ENCODE measurements at places on chromosomes 2 and 18. TPM values are rescaled to one million over a fixed set of nuclear protein-coding genes. Genes with fewer than 3 reads are reported as not detected.

The ACADL gene
- not detected for total RNA-seq

The RNF152 gene
- total RNA-seq = 0.12 TPM

The SLC23A3 gene
- 2.3 TPM for total RNA-seq

The IFT172 gene
- total RNA-seq = 8.2 TPM

DNA sequence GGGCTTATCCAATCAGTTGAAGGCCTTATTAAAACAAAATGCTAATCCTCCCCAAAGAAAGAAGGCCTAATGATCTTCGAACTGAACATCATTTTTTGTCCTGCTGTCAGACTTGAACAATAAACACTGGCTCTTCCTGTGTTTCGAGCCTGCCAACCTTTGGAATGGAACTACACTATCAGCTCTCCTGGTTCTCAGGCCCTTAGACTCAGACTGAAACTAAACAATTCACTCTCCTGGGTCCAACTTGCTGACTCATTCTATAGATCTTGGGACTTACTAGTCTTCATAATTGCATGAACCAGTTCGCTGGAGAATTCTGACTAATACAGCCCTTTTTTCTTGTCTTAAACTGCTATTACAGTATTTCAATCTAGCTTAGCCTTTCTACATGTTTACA lies 235.2 kb downstream of the LNPK start:
- no peak overlapping the region for H3K27ac ChIP-seq
- H3K27me3 ChIP-seq = no peaks in the 10 kb centered on the region
- DNase-seq = no peak
- H3K36me3 ChIP-seq = no peaks in the 10 kb centered on the region

DNA sequence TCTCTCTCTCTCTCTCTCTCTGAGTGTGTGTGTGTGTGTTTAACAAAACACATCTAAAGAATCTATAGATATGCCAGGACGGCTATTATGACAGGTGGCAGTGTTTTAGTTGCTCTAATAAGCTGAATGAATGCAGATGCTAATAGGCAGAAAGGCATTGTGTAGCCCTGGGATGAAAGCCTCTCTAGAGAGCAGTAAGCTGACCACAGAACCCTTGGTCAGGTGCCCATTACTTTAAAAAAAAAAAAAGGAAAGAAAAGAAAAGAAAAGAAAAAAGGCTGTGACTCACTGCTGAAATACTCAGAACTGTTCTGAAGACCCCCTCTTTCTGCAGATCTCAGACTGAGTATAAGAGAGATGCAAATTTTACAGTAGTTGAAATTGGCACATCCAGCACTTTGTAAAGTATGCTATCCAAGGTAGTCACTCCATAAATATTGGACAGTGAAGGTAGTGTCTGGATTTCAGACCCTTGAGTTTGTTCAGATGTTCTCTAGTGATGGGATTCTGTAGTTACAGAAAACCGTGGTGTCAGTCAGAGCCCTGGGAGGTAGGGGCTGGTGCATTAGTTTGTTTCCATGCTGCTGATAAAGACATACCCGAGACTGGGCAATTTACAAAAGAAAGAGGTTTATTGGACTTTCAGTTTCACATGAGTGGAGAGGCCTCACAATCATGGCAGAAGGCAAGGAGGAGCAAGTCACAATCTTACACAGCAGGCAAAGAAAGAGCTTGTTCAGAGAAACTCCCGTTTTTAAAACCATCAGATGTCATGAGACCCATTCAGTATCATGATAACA lies 30.9 kb downstream of the OSBPL6 start:
- DNase-seq = no peak
- no peak overlapping the region for H3K4me3 ChIP-seq
- peaks cover 23% of the 10 kb centered on the region for H3K27me3 ChIP-seq
- no peak overlapping the region for H3K27ac ChIP-seq
- H3K36me3 ChIP-seq = no peaks in the 10 kb centered on the region

- H3K27me3 ChIP-seq = peaks cover 12% of the 10 kb centered on the region
- H3K27ac ChIP-seq = no peak overlapping the region
- H3K4me1 ChIP-seq = peaks cover 7% of the 10 kb centered on the region
- no peak overlapping the region for H3K4me3 ChIP-seq
- H3K36me3 ChIP-seq = no peaks in the 10 kb centered on the region
- DNase-seq = no peak
Observed at GRCh38 chr2:233638836-233639235, 2.6 kb downstream of the UGT1A10 start.
